ENCODE measurements at places on chromosomes 5 and 9. TPM values are rescaled to one million over a fixed set of nuclear protein-coding genes. Genes with fewer than 3 reads are reported as not detected.

GRCh38 chr5:123681061-123681460 is 169.1 kb downstream of the CSNK1G3 start:
- no peak overlapping the region for H3K27ac ChIP-seq
- H3K4me1 ChIP-seq = no peaks in the 10 kb centered on the region
- H3K27me3 ChIP-seq = no peaks in the 10 kb centered on the region
- no peak overlapping the region for H3K4me3 ChIP-seq
- no peak for DNase-seq

GRCh38 chr5:40258222-40258621 is 421.5 kb upstream of the PTGER4 start:
- H3K27me3 ChIP-seq = no peaks in the 10 kb centered on the region
- H3K4me1 ChIP-seq = no peaks in the 10 kb centered on the region
- no peak overlapping the region for H3K27ac ChIP-seq
- no peaks in the 10 kb centered on the region for H3K36me3 ChIP-seq

HTR1A gene
- not detected for total RNA-seq

FAM153A gene
- not detected for total RNA-seq

DNA sequence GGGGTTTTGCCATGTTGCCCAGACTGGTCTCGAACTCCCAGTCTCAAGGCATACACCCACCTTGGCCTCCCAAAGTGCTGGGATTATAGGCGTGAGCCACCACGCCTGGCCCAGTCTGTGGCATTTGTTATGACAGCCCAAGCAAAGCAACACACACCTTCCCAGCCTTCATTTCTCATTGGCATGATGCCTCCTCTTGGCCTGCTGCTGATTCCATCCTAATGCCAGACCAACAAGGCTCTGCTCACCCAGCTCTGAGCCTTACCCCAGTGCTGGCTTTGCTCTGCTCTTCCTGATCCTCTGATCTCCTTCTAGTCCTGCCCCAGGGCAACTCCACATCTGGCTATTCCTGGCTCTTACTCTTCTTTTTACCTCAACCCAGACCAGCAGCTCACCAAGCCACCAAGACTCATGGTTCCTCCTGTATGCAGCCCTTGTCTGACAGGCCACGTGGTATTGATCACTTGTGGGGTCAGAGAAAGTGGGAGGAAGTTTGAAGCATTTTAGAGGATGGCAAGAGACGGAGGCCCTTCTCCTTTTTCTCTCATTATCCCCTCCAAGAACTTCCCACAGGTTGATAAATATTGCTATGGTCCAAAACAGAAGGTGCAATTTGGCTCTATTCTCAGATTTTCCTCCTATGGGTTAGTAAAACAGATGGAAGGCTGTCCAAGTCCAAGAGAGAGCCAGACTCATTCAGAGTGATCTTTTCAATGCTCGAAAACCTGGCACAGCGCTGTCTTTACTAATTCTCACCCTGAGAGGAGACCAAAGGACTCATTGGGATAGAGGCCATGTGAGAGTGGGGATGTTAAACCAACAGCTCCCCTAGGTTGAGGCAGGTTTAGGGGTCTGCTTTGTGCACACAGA is 958 bp downstream of the CD180 start:
- no peaks in the 10 kb centered on the region for H3K4me1 ChIP-seq
- no peak overlapping the region for H3K4me3 ChIP-seq
- no peak overlapping the region for H3K27ac ChIP-seq
- no peaks in the 10 kb centered on the region for H3K27me3 ChIP-seq

SHOC1 gene
- not detected for total RNA-seq

- H3K4me3 ChIP-seq = no peak overlapping the region
- no peaks in the 10 kb centered on the region for H3K27me3 ChIP-seq
- H3K27ac ChIP-seq = no peak overlapping the region
- peaks cover 19% of the 10 kb centered on the region for H3K4me1 ChIP-seq
These were observed 266.7 kb downstream of the NSG2 start for GRCh38 chr5:174312270-174312617.

GRCh38 chr9:133115604-133116345 is 5.3 kb downstream of the RALGDS start:
- peaks cover 6% of the 10 kb centered on the region for H3K36me3 ChIP-seq
- DNase-seq = peak; percentile 2
- peaks cover 85% of the 10 kb centered on the region for H3K4me1 ChIP-seq

- H3K36me3 ChIP-seq = no peaks in the 10 kb centered on the region
- no peak overlapping the region for H3K4me3 ChIP-seq
- no peak overlapping the region for H3K27ac ChIP-seq
- peaks cover 5% of the 10 kb centered on the region for H3K4me1 ChIP-seq
- no peaks in the 10 kb centered on the region for H3K27me3 ChIP-seq
These were observed 106.7 kb downstream of the SERINC5 start for GRCh38 chr5:80149161-80149609.

- no peak for DNase-seq
- peaks cover 10% of the 10 kb centered on the region for H3K4me1 ChIP-seq
- peaks cover 13% of the 10 kb centered on the region for H3K36me3 ChIP-seq
- H3K27me3 ChIP-seq = peaks cover 13% of the 10 kb centered on the region
- peak overlapping the region; percentile 69 for H3K4me3 ChIP-seq
These were observed 1.4 kb downstream of the ODF2 start for GRCh38 chr9:128457207-128457606.

FAM151B gene
- 0.18 TPM for total RNA-seq

MRPS2 gene
- 48.8 TPM for total RNA-seq

DNA sequence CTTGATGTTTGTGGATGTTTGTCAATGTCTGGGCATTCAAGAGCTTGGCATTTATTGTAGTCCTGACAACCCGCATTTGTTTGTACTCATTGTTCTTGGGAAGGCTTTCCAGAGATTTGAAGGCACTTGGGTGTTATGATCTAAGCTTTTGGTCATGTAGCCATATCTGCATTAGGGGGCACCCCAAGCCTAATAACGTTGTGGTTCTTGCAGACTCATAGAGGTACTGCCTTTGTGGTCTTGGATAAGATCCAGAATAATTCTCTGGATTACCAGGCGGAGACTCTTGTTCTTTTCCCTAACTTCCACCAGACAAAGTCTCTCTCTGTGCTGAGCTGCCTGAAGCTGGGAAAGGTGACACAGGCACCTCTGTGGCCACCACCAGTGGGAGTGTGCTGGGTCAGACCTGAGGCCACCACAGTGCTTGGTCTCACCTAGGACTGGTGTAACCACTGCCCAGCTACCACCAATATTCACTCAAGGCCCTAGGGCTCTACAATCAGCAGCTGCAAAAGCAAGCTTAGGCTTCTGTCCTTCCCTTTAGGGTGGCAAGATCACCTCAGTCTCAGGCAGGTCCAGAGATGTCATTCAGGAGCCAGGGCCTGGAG is 144.4 kb upstream of the TAS2R1 start:
- no peaks in the 10 kb centered on the region for H3K27me3 ChIP-seq
- H3K27ac ChIP-seq = no peak overlapping the region
